ENCODE measurements at places on chromosomes 6 and 20. TPM values are rescaled to one million over a fixed set of nuclear protein-coding genes. Genes with fewer than 3 reads are reported as not detected.

The MAFB gene
- total RNA-seq, result 173 TPM

- no peak for DNase-seq
Observed at GRCh38 chr20:25372584-25373336, 17.9 kb downstream of the ABHD12 start.

The CPNE1 gene
- 50.7 TPM for total RNA-seq

DNA sequence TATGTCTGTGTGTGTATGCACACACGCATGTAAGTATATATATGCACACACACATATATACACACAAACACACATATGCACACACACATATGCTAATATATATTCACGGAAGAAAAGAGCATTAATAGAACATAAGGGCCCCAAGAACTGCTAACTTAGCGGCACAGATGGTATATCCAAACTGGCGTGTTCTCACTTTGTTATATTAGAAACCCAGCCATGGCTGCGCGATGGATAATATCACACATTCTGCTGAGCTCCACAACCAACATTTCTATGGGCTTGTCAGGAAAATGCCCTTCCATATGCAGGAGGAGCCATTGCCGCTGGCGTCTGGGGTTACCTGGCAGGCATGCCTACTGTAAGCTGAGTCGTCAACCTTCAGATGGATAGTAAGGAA lies 122.1 kb downstream of the TTLL2 start:
- no peak for DNase-seq

The FNDC11 gene
- total RNA-seq, result not detected

The CFAP61 gene
- not detected for total RNA-seq

- no peak for DNase-seq
Observed at GRCh38 chr6:169720207-169720855, 4.0 kb downstream of the PHF10 start.

GRCh38 chr6:155782320-155782731 lies 326.7 kb upstream of the NOX3 start:
- no peak for DNase-seq

GRCh38 chr6:134619789-134620188 lies 301.9 kb upstream of the SGK1 start:
- DNase-seq, result no peak

The FAM209B gene
- not detected for total RNA-seq

The KIF13A gene
- 38.6 TPM for total RNA-seq

DNA sequence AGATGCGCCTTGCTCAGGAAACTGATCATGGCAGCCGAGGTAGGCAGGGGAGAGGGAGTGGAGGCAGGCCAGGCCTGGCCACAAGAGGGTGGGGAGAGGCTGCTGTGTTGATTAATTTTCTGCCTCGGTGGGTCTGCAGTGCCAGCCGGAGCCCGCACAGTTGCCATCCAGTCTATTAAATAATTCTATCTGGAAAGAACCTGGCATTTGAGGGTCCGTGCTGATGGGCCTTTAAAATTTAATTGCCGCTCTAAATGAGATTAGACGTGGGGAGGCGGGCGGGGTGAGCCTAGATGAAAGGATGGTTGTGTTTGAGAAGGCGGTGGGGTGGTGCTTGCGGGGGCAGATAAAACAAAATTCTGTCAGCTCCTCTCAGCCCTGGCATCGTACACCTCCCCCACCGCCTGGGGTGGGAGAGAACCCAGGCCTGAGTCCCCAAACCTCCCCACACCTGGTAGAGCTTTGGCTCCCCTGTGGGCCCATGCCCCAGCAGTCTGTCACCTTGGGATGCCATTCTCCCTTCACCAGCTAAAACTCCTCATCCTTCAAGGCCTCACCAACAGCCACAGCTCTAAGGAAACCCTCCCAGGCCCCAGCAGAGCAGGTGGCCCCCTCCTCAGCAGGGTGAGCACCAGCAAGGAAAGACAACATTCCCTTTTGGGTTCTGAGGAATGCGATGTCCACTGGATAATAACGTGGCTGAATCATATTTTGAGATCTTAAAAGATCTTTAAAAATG lies 167.3 kb downstream of the GRM4 start:
- no peak for DNase-seq

The FAM217A gene
- total RNA-seq, result not detected

DNA sequence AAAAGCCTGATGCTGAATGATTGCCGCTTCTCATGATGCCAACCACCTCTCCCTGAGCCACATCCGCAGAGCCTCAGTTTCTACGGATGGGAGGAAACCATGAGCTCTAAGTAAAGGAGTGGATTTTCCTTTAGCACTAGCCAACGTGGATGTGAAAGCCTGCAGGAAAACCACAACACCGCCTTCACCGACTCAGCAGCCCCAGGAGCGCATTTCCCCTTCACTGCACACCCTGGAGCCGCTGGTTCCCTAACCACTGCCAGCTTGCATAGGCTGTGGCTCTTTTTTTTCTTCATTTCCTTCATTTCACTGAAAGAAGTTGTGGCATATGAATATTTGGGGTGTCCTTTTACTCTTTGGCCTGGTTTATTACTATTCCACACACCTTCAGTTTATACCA lies 50.5 kb upstream of the SSTR4 start:
- DNase-seq, result no peak

- no peak for DNase-seq
Observed at GRCh38 chr6:156197513-156197912, 579.7 kb upstream of the ARID1B start.

DNA sequence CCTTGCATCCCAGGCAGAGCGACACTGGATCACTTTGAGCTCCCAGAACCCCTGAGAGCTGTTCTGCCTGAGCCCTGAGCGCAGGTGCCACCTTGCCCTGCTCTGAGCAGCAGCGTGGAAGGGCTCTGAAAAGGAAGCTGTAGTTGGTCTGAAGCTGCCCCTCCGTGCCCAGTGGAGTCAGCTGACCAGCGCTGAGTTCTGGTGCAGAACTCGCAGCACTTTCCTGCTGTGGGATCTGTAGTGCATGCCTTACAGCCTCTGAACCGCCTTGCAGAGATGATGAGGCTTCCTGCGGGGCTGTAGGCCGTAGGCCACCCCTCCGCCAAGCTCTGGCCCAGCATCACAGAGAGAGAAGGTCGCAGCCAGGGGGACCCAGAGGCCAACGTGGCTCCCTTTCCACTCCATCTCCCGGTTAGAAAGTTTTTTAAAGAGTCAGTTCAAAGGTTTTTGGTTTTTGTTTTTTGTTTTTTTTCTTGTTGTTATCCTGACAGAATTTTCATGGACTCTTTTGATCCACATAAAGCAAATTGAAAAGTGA lies 158.3 kb upstream of the CST7 start:
- DNase-seq, result no peak

DNA sequence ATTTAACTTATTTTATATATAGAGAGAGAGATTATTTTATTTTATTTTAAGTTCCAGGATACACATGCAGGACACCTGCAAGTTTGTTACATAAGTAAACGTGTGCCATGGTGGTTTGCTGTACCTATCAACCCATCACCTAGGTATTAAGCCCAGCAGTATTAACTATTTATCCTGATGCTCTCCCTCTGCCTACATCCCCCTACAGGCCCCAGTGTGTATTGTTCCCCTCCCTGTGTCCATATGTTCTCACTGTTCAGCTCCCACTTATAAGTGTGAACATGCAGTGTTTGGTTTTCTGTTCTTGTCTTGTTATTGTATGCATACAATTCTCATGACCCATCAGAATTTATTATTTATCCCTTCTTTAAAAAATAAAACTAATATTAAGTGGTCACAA lies 34.6 kb downstream of the FKBP1C start:
- no peak for DNase-seq

- no peak for DNase-seq
Observed at GRCh38 chr6:77626426-77626825, 26.4 kb upstream of the MEI4 start.

GRCh38 chr20:2688041-2688591 lies 4.5 kb upstream of the EBF4 start:
- DNase-seq, result no peak

The STMND1 gene
- total RNA-seq, result not detected

The HLA-F gene
- 54.0 TPM for total RNA-seq

The DOK5 gene
- 2.2 TPM for total RNA-seq

DNA sequence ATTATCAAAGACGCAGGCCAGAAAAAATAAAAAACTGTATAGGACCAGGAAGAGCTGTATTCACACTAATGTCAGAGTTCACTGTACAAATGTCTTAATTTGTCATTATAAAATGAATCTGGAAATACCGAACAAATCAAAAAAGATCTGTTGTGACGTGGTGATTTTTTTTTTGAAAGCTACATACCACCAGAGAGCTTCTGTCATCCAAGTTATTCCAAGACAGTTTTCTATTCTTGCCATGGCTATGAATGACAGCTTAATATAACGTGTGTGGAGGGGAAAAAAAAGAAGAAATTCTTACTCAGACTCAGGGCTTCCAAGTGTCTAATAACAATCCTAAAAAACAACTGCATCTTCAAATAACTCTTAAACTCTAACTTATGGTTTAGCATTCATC lies 328.8 kb upstream of the BTBD3 start:
- no peak for DNase-seq

GRCh38 chr20:41632896-41633295 lies 14.7 kb upstream of the CHD6 start:
- DNase-seq, result no peak

DNA sequence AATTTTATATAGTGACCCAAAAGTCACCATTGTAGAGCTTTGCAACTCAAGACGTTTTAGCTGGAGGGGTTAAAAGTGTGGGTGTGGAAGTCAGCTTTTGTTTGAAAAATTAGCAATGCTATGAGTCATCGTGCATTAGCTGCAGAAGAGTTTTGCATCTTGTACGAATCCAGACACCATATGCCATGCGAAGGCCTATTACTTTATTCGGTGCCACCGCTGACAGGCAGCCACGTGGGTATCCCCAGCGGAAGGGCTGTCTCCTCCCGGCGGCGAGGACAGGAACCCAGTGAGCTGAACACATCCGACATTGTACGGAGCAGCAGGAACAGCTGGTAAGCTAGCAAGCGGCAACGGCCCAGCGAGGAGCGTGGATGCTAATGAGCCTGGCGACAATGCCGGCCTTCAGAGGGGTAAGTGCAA lies 84.4 kb downstream of the INSM1 start:
- no peak for DNase-seq

DNA sequence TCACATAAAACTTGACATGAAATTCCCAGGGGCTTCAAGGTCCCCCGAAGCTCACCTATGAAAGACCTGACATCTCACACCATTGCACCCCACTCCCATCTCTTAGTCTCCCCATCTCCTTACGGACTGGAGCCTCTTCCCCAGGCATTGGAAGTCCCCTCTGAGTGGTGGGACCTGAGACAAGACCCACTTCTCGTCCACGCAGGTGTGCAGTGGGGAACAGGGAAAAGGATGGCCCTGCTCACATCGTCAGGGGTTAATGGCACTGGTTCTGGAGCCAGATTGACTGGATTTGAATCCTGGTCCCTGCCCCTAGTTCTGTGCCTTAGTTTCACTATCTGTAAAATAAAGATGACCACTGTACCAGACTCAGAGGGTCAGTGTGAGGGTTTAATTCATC lies 15.5 kb downstream of the ADGRF1 start:
- DNase-seq, result no peak

The C6orf52 gene
- total RNA-seq, result not detected

GRCh38 chr20:49278818-49279676 lies 1.2 kb upstream of the ZNFX1 start:
- DNase-seq, result no peak

DNA sequence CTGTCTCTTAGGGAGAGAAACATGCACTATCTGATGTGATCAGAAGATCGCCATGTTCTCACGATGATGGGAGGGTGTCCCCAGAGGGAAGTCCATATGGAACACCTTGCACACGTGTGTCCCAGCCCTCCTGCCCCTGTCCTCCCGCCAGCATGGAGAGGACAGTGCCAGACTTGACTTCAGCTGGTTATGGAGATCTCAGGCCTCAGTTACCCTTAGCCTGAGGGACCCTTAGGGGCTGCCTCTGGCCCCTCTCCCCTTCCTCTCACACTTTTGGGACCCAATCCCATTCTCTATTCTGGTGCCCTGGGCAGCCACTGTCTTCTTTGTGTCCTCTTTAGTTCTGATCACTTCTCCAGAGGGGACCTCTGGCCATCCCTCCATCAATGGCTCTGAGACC lies 1.6 kb downstream of the TREML4 start:
- no peak for DNase-seq
